Kasumi-1 (cell line): ENCODE measurements at places on chromosomes 1 and 21.

- no peak for DNase-seq
These were observed 14.6 kb downstream of the CEP350 start for GRCh38 chr1:179968994-179969919.

DNA sequence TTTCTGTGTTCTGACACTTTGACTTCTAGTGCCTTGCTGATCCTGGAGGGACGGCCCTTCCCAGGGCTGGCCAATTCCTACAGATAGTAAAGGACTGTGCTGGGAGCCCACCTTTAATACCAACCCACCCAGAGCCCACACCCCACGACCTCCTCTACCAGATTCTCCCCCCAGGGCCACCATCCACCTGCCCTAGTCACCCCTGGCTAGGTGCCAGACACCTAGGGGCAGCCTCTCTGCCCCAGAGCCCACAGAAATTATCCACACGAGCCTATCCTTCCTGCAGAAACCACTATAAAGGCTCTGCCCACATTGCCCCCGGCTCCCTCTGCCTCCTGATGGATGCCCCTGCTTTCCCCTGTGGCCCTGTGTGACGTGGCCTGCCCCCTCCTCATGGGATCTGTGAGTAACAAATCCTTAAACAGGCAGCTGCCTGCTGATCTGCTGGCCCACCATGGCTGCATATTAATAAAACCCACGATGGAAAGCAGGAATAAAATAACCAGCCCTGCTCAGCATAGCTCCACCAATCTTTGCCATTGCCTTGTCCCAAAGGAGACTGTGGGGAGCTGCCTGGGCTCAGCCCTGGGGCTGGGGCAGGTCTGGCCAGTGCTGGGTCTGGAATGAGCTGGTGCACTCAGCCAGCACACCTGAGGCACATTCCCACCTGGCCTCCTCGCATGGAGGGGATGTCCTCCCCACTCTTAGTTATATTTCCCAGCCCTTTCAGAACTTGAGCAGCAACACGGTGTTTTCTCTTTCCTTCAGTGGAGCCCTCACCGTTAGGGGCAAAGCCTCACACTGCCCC, 488.5 kb downstream of the NPHP4 start:
- DNase-seq: no peak

DNA sequence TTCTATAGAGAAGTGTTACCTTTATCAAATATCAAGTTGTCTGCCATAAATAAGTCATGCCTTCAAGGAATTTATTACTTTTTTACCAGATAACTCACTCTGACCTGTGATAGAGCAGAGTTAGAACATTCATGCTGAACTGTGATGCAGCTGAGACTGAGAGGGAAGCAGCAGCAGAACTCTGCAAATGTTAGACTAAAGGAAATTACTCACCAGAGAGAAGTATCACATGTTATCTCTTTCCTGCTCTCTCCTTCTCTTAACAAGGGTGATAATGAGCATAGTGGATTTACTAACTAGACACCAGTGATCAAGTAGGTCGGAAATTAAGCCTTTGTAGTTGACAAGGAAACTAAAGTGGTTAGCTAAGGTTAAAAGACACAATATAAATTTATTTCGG, 181.6 kb downstream of the RASAL2 start:
- peak; percentile 72 for DNase-seq

DNA sequence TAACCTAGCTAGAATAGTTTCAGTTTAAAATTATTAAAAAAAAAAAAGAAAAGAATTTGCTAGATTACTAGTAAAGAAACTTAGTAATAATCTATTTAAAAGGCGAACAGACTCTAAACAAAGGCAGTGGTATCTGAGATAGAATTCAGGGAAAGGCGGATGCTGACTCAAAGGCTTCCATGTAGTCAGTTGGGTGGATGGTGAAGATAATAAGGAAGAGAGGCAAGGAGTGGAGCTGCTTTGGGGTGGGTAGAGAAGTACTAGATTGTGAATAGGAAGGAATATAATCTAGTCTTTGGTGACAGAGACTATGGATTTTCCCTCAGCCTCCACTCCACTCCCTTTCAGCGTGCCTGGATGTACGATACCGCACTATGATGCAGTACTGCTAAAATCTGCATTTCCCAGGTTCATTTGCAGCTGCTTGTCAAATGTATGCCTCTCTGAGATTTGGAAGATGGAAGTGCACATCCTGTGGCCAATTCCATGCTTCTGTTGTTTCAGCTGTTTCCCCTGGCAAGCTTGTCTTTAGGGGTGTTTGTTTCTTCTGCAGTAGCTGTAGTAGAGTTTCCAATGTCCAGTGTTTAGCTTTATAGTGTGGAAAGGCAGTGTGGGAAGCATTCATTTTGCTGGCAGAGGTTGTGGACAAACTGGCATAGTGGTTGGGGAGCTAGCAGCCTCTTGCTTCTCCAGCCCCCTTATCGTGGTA, 184.6 kb upstream of the NRIP1 start:
- DNase-seq: no peak

- DNase-seq: no peak
These were observed at the start of gene MAP1LC3C for GRCh38 chr1:241999026-241999425. TSS of gene MAP1LC3C (minus strand) at chr1:241999098. CDS start at chr1:241999008, 90 bp downstream.

- DNase-seq: no peak
These were observed 97.4 kb upstream of the ST6GALNAC5 start for GRCh38 chr1:76769911-76770310.

- DNase-seq: peak; percentile 61
These were observed 69.6 kb upstream of the KRTAP19-8 start for GRCh38 chr21:31107871-31108270.

GRCh38 chr1:19815801-19816736, 986 bp upstream of the RNF186 start:
- no peak for DNase-seq

GRCh38 chr1:74775735-74776134, 42.8 kb downstream of the TYW3 start:
- DNase-seq: no peak

DNA sequence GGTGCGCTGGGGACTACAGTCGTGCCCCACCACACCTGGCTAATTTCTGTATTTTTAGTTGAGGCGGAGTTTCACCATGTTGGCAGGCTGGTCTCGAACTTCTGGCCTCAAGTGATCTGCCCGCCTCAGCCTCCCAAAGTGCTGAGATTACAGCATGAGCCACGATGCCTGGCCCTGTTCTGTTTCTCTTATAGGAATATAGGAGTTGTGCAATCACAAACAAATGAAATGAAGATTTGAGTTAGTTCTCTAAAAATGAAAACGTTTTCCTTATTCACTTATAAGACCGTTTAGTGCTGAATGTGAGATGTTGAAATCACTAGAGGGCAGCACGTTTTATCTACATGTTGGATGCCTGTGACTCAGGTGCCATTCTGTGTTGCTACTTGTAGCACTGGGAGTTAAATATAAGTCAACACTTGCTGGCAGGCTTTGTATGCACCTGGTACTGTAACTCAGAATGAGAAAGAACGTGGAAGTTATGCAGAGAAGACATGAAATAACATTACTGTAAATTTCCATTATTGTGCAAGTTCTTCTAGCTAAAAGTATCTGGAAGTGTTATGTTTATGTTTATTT, 45.8 kb downstream of the MIGA1 start:
- DNase-seq: peak; percentile 51

DNA sequence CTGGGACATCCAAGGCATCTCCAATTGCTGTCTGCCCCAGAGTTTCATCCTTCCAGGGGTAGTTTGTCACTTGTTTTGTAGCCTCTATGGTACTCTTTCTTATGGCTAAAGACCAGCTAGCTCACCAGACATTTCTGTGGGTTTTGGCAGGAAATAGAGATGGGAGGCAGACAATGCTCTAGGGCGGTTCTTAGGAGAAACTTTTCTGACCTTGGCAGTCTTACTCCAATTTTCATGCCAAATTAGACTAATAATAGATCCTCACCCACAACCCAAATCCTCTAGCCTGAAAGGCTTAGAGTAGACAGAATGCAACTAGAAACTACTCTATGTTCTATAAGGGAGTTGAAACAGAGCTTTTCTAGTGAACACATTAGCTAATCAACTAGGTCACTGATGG, 69.8 kb downstream of the LRIG2 start:
- DNase-seq: peak; percentile 45

DNA sequence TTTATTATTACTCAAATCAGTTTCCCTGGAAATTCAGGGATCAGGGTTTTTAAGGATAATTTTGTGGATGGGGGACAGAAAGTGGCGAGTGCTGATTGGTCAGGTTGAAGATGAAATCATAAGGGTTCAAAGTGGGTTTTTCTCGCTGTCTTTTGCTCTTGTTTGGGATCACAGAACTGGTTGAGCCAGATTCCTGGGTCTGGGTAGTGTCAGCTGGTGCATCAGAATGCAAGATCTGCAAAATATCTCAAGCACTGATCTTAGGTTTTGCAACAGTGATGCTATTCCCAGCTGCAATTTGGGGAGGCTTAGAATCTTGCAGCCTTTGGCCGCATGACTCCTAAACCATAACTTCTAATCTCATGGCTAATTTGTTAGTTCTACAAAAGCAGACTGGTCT, 9.3 kb downstream of the CHI3L2 start:
- DNase-seq: no peak

DNA sequence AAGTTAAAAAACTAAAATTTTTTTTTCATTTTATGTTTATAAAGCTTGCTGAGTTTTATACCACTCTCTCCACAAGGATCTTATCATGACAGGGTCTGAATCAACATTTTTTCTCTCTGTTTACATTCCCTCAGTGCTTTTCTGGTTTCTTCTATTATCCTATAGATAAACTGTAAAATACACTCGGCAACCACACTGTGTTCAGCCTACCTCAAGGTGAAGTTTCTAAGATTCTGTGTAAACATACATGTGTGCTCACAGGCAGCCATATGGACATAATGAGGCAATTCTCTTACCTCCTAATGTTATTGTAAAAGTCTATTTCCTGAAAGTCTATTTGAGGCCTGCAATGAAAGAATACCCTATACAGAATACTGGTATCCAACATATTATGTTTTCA, 114.6 kb downstream of the NTPCR start:
- DNase-seq: no peak

- DNase-seq: peak; percentile 25
These were observed 653 bp downstream of the CASP9 start for GRCh38 chr1:15523104-15524020.

- no peak for DNase-seq
These were observed 21.6 kb upstream of the ABCA4 start for GRCh38 chr1:94142583-94142982.

DNA sequence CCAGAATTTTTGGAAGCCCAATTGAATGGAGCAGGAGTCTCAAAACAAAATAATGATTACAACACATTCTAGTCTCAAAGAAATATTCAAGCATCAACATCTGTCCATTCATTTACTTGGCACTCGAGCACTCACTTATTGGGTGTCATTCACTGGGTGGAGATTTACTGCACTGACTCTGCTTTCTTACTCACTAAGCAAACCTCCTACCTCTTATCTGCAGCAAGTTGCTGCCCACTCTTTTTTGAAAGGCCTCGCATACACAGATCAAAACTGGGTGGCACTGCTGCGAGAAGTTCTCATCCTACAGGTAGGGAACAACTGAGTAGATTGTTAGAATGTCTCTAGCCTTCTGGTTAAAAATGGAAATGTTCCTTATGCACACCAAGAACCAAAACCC, 18.0 kb downstream of the RHBDL2 start:
- DNase-seq: no peak

DNA sequence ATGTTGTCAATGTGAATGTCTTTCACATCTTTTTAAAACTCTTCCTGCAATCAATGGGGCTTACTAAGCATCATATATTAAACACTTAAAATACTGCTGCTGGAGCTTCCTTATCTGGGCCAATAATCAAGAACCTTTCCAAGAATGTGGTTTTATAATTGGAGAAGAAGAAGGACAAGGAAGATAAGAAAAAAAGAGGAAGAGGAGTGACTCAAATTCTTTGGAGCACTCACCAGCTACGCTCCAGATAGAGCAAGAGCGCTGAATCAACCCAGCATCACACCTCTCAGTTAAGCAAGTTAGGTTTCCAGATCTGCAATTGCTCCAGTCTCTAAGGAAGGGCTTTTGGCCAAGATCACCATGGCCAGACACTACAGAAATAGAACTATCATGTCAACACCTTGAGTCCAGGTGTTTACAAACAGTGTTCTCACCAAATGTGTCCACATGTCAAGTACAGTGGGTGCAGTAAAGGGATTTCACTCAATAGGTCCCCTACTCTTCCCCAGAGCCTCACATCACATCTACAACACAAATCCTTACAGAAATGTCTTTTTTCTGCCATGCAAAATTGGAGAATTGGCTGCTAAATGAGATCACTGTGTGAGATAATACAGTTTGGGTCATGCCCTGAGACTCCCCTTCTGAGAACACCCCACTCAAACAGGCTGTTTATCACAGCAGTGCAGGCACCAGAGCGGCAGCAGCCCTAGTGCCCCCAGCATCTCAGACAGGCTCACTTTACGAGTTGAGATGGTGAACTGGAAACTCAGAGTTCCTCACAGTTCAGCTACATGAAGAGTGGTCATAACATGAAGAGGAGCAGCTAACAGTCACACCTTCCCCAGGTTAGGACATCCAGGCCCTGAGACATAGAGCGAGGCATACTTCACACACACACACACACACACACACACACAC, 1.7 kb upstream of the SPRR2B start:
- DNase-seq: no peak

DNA sequence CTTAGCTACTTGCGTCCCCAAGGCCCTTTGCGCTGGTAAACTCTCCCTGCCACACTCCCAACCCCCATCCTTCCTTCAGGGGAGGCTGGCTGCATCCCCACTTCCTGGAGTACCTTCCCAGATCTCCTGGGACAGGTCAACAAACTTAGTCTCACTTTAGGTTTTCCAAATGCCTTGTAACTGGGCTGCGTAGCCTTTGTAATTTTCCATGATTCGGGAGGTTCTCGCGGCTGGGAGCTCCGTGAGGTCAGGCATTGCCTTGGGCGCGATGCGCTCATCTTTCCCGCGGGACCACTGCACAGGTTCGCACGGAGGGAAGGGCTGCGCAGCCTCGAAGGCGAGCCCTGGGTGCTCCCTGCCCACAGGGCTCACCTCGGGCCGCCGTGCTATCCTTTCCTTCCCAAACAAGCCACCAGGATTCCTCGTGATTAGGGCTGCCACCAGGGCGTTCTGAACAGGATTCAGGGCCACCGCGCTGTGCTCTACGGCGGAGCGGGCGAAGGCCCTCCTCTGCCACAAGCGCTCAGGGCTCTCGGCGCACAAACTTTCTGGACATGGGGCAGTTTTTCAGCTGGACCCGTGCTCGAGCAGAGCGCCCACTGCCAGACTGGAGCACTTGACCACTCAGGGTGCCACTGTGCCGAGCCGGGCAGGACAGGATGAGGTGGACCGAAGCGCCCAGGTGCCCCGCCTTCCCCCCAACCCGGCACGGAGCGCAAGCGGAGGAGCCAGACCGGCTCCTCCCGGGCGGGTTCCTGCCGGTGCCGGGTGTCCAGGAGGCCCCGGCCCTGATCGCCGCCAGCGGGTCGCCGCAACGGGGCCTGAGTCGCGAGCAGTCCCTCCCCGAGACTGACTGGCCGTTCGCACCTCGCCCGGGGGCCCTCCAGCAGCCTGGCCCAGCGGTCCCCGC, 1.1 kb downstream of the TMPRSS2 start:
- DNase-seq: no peak

DNA sequence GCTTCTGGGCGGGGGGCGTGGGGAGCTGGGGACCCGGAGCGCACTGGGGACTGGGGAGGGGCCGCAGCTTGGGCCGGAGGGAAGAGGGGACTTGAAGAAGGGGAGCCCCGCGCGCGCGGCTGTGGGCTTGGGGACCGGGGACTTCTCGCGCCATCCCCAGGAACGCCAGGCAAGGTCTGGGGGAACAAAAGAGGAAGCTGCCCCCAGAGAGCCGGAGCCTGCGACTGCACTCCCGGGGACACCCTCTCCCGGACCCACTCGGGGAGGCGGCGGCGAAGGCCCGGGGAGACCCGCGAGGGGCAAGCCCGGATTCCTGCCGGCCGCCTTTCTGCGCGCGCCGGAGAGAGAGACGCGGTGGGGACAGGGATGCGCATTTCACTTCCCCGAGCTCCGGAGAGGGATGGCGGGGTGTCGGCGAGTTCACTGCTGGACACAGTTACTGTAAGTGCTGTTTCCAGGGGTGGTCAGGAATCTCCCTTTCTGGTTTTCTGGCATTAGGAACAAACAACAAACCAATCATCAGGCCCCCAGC, 732 bp downstream of the ABCG1 start:
- peak; percentile 11 for DNase-seq
